ENCODE measurements at places on chromosomes 7 and 10.

DNA sequence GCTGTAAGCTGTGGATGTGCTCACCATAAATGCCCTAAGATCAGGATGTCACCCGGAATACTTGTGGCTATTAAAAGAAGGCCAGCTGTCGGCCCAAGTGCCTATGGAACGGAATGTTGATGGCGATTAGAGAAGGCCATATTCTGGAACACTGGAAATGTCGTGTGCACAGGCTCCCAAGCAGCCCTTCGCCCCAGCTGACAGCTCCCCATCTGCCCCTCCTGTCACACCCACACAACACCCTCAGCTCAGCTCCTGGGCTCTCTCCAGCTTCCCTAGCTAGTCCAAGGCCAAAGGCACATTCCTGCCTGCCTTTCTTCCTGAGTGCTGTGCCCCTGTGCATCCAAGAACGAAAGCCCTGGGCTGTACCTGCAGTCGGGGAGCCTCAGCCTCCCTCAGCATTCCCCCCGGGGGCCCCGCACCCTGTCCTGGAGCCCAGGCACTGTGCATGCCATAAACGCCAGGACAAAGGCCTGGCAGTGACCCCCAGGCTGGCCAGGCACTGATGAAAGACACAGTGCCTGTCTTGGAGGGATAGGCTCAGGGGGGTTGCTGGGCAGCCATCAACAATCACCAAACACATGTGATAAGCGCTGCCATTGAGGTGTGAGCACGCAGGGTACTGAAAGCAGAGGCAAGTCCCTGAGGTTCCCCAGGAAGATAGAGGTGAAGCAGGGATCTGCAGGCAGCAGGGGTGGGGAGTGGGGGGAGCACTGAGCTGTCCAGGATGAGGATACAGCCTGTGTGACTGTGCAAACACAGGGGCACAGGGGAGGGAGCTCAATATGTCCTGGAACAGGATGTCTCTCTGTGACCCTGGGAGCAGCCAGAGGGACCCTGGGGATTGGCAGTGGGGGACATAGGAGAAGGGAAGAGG is 3.7 kb upstream of the LDB3 start:
- peak; percentile 59 for DNase-seq

GRCh38 chr7:55534262-55534915 is 37.9 kb downstream of the VOPP1 start:
- no peak for DNase-seq

DNA sequence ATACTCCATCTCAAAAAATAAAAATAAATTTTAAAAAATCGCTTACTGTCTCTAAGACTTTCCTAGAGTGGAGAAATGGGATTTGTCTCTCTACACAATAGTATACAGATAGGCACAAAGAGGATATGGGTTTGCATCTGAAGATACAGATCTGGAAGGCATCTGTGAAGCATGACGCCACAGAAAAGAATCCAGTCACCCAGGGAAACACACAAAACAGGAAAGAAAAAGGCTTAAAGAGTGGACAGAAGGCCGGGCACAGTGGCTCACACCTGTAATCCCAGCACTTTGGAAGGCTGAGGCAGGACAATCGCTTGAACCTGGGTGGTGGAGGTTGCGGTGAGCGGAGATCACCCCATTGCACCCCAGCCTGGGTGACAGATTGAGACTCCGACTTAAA is 61.3 kb downstream of the SKIDA1 start:
- no peak for DNase-seq

- peak; percentile 42 for DNase-seq
These were observed 1005.8 kb upstream of the C7orf33 start for GRCh38 chr7:147584771-147585193.

- no peak for DNase-seq
These were observed 67.0 kb upstream of the CFAP46 start for GRCh38 chr10:133009218-133009950.

DNA sequence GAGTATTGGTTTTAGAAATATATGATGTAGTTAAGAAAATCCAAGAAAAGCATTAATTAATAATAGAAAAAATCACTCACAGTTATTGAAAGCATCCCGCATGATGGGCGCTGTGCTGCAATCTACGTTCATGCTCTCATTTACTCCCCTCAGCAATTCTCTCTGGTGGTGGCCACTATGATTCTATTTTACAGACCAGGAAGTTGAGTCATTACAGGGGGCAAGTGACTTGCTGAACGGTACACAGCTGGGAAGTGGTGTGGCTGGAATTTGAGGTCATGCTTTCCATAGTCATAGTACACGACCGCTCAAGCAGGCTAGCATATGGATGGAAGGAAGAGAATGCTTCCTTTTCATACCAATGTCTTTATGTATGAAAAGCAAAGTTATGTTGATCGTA is 117.4 kb downstream of the TES start:
- no peak for DNase-seq

DNA sequence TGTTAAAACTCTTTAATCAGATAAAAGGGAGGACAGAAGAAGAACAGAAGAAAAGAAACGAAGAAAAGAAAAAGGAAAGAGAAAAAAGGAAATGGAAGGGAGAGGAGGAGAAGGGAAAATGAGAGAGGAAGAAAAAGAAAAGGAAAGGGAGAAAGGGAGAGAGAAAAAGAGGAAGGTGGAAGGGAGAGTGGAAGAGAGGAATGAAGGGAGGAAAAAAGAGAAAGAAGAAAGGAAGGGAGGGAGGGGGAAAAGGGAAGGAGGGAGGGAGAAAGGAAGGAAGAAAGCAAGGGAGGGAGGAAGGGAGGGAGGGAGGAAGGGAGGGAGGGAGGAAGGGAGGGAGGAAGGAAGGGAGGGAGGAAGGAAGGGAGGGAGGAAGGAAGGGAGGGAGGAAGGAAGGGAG is 305.7 kb downstream of the CALN1 start:
- DNase-seq = no peak

- peak; percentile 33 for DNase-seq
These were observed 47.2 kb downstream of the CAMK1D start for GRCh38 chr10:12396567-12396966.
